Caco-2 (cell line): ENCODE measurements at places on chromosomes 3 and 15. TPM values are rescaled to one million over a fixed set of nuclear protein-coding genes. Genes with fewer than 3 reads are reported as not detected.
A peak's percentile ranks its signal among the peaks of the same experiment; 100 is the strongest.

- DNase-seq = no peak
- peaks cover 16% of the 10 kb centered on the region for H3K4me1 ChIP-seq
- H3K4me3 ChIP-seq = no peak overlapping the region
- no peaks in the 10 kb centered on the region for H3K27me3 ChIP-seq
These were observed 12.5 kb upstream of the TRAK1 start for GRCh38 chr3:42078677-42079076.

- H3K27ac ChIP-seq = no peak overlapping the region
- H3K4me1 ChIP-seq = peaks cover 6% of the 10 kb centered on the region; the same call in 1 of the 2 replicates
- no peaks in the 10 kb centered on the region for H3K36me3 ChIP-seq
- no peaks in the 10 kb centered on the region for H3K27me3 ChIP-seq
- DNase-seq = no peak
- H3K4me3 ChIP-seq = no peak overlapping the region
These were observed 307.6 kb downstream of the ZBTB20 start for GRCh38 chr3:114839476-114839875.

- H3K27ac ChIP-seq = no peak overlapping the region
- H3K27me3 ChIP-seq = no peaks in the 10 kb centered on the region
- H3K4me3 ChIP-seq = no peak overlapping the region
These were observed 244.4 kb upstream of the C2CD4B start for GRCh38 chr15:62409466-62409865.

DNA sequence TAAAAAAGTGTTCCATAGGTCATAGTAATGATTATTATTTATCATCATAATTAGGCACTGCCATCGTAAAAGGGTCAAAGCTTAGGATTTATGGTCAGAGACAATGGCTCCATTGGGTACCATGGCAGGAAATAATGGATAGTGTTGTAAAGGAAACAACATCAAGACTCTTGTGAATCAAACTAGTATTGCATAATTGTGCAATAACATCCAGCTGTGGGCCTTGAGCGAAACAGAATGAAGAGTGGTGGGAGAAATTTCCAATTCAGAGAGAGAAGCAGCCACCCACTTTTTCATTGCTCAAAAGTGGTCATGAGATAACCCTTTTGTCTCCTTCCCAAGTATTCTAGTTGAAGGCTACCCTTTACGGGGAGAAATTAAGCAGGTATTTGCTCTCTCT lies 61.7 kb downstream of the ALDH1A2 start:
- no peaks in the 10 kb centered on the region for H3K36me3 ChIP-seq
- H3K27me3 ChIP-seq = no peaks in the 10 kb centered on the region
- H3K4me3 ChIP-seq = no peak overlapping the region
- H3K4me1 ChIP-seq = no peaks in the 10 kb centered on the region
- no peak overlapping the region for H3K27ac ChIP-seq

DNA sequence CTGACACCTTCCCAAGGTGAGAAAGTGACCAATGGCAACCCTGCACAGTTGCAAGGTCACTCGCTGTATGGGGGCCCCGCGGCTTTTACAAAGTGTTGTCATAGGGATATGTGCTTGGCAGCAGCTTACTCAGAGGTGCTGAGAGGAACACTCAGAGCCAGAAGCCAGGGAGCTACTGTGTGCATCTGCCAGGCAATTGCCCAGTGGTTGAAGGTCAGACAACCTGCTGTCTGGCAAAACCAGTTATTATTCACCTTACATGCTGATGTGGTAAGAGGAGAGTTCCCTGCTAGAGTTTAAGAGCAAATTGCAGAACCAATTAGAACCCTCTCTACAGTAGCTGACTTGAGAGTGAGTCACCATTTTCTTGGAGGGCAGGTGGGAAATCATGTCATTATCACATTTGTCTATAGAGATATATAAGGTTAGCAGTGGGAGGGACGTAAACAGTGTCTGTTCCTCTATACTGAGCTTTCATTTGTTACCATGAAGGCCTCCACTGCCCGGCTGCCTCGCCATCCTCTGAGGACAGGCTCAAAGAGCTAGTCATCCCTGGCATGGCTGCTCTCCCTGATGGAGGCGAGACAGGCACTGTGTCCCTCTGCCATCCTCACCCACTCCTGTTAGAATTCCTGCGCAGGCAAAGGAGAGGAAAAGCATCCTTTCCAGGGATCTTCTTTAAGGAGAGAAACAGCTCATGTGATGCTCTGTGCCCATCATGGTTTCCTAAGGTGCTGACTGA lies 274.4 kb downstream of the PLCL2 start:
- no peak overlapping the region for H3K4me3 ChIP-seq
- H3K27me3 ChIP-seq = no peaks in the 10 kb centered on the region
- DNase-seq = no peak

GRCh38 chr3:150114873-150115540 lies 144.3 kb upstream of the PFN2 start:
- H3K4me3 ChIP-seq = no peak overlapping the region
- H3K36me3 ChIP-seq = no peaks in the 10 kb centered on the region
- no peaks in the 10 kb centered on the region for H3K27me3 ChIP-seq
- H3K27ac ChIP-seq = no peak overlapping the region

Gene GPR62
- not detected in 2 replicates for total RNA-seq

GRCh38 chr3:125594125-125594524 lies 1.2 kb downstream of the OSBPL11 start:
- no peaks in the 10 kb centered on the region for H3K27me3 ChIP-seq
- peak overlapping the region; percentile 92 for H3K27ac ChIP-seq
- H3K4me3 ChIP-seq = peak overlapping the region; percentile 72
- no peak for DNase-seq
- H3K36me3 ChIP-seq = no peaks in the 10 kb centered on the region

DNA sequence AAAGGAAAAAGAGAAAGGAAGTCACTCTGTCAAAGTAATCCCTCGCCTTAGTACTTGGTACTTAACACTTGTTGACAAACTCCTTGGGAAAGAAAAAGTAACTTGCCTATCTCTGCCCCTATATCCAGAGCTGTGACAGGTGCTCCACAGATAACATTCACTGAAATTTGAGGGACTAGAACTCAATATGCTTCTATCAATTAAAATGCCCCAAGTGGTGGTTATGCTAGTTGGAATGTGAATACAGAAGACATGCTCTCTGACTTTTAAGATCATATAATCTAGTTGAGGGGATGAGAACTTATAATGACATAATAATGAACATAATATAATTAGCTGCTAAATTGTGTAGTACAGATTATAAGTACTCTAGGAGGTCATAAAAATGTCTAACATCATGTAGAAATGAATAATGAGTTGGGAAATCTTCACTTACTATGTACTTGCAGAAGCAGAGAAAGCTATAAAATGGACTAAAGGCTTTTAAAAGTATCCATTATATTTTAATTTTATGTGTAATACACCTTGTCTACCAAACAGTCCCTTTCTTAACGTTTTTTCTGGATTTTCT lies 153.1 kb upstream of the CCDC54 start:
- H3K4me1 ChIP-seq = no peaks in the 10 kb centered on the region
- DNase-seq = no peak
- H3K36me3 ChIP-seq = no peaks in the 10 kb centered on the region
- no peaks in the 10 kb centered on the region for H3K27me3 ChIP-seq
- H3K4me3 ChIP-seq = no peak overlapping the region
- H3K27ac ChIP-seq = no peak overlapping the region

DNA sequence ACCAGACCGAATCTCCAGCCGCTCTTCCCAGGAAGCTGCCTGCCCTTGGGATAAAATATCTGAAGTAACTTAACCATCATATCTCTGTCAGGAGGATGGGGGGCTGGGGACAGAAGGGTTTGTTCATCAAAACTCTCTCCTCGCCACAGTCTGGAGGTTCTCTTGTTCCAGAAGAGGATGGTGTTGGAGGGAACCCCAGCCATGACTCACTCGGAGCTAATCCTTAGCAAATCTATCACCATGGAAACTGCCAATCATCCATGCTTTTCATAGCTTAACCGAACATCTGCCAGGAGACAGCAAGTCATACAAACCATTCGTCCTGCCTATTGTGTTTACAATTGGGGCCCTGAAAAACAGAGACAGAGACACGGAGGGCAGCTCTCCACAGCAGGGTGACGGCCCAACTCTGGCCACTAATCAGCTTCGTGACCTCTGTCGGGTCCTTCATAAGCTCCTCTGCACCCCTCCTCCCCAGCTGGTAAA lies 73.8 kb upstream of the HEG1 start:
- H3K27ac ChIP-seq = peak overlapping the region; percentile 60
- no peaks in the 10 kb centered on the region for H3K27me3 ChIP-seq
- H3K4me1 ChIP-seq = peaks cover 18% of the 10 kb centered on the region
- DNase-seq = peak; percentile 69
- H3K36me3 ChIP-seq = no peaks in the 10 kb centered on the region

DNA sequence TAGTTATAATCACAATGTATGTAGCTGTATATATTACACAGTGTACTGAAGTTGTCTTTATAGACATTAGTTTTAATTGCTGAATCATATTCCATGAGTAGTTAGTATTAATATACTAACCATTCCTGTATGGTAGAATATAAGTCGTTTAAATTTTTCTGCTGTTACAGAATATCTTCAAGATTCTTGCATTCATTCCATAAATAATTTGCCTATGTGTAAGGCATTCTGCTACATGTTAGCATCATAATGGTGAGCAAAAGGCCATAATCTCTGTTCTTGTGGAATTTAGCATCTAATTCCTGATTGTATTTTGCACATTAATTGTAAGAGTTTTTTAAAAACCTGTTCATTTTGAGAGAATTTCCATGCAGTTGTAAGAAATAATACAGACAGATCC lies 14.1 kb downstream of the GYG1 start:
- no peak overlapping the region for H3K4me3 ChIP-seq
- H3K27me3 ChIP-seq = no peaks in the 10 kb centered on the region
- DNase-seq = no peak
- H3K36me3 ChIP-seq = no peaks in the 10 kb centered on the region; the same call in 1 of the 2 replicates

DNA sequence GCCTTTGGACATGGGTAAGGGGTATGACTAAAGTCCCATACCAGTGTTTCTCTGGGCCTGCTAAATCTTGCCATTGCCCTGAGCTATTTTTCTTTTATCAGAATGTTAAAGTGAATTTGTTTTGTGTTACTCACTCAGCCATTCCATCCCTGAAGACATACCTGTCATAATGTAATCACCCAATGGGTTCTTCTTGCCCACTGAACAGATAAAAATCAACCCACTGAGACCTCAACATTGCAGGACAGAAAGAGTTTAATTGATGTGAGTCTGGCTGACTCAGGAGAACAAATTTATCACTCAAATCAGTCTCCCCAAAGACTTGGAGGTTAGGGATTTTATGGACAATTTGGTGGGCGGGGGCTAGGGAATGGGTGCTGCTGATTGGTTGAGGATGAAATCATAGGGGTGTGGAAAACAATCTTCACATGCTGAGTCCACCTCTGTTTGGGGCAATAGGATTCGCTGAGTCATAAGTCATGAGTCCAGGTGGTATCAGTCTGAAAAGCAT lies 47.4 kb downstream of the ILDR1 start:
- H3K27me3 ChIP-seq = no peaks in the 10 kb centered on the region
- no peaks in the 10 kb centered on the region for H3K36me3 ChIP-seq
- no peak overlapping the region for H3K4me3 ChIP-seq
- peaks cover 12% of the 10 kb centered on the region; the same call in 1 of the 2 replicates for H3K4me1 ChIP-seq
- no peak for DNase-seq

DNA sequence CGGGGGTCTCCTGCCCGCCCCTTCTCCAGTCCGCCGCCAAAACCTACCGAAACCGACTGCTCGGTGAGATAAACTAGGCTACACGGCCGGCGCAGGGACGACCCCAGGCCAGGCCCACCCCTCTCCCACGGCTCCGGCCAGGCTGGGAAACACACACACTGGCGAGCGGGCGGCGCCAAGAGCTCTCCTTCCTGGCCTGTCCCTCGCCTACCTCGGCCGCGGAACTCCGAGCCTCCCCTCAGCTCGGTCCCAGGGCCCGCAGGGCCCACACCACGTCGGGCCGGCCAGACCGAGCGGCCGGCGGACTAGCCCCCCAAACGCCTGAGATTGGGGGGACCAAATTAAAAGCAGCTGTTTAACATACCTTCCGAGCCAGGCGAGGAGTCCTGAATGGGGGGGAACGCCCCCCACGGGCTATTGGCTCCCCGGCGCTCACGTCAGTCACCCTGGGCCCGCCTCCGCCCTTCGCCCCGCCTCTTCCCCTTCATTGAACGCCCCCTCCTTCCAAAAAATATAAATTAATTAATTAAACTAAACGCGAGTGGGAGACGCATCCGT lies 4.0 kb upstream of the SIN3A start:
- H3K4me1 ChIP-seq = peaks cover 31% of the 10 kb centered on the region
- H3K36me3 ChIP-seq = no peaks in the 10 kb centered on the region
- peak overlapping the region; percentile 78 for H3K4me3 ChIP-seq
- H3K27me3 ChIP-seq = no peaks in the 10 kb centered on the region
- peak; percentile 78 for DNase-seq

DNA sequence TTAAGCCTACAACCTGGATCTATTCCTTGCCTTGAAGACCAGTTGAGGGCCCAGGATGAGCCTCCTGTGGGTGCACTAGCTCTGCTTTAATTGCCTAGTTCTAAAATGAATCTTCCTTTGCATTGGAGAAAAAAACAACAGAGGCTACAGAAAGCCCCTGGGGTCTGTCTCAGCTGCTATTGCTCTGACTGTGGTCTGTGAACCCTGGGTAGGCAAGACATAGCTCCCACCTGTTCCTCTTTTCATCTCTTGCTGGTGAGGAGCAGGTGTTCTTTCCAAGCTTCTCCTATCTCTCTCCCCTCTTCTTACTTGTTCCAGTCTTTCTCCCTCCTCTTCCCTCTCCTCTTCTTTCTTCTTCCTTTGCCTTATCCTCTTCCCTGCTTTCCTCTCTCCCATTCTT lies 28.8 kb downstream of the RBP2 start:
- H3K36me3 ChIP-seq = no peaks in the 10 kb centered on the region
- no peaks in the 10 kb centered on the region for H3K4me1 ChIP-seq
- H3K27ac ChIP-seq = no peak overlapping the region
- H3K4me3 ChIP-seq = no peak overlapping the region

DNA sequence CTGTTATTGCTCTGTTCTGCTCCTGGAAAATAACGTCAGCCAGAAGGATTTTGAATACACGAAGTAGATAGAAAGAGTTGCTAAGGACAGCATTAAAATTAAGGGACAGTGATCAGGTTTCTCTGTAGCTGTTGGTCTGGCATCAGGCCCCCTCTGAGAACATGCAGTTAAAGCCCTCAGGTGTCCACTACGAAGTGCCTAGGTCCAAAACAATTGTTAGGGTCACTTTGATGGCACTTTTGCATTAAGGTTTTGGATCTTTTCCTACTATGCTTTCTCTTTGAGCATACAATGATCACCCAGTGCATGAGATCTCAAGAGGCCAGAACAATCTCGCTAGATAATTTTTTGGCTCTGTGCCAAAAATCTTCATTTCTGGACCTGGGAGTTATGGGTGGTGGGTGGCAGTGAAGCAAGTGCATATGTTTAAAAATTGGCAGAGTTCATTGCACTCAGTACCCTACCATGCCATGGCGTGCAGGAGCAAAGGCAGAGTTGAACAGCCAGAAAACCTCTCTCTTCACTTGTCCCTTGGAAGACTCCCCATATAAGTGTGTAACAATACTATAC lies 797.6 kb downstream of the ROBO2 start:
- H3K4me1 ChIP-seq = no peaks in the 10 kb centered on the region
- H3K27me3 ChIP-seq = no peaks in the 10 kb centered on the region
- no peak overlapping the region for H3K27ac ChIP-seq
- H3K36me3 ChIP-seq = no peaks in the 10 kb centered on the region

Gene PLSCR5
- total RNA-seq = 0.26 TPM in 1 of 2 replicates, not detected in the other

- no peak for DNase-seq
- no peaks in the 10 kb centered on the region for H3K27me3 ChIP-seq
- H3K27ac ChIP-seq = peak overlapping the region; percentile 91
- H3K4me3 ChIP-seq = peak overlapping the region; percentile 94
- H3K4me1 ChIP-seq = 0 out of 2 replicates have a peak, but pooled peaks cover 6% of the 10 kb centered on the region
- H3K36me3 ChIP-seq = no peaks in the 10 kb centered on the region
These were observed 25.8 kb upstream of the MTHFS start for GRCh38 chr15:79922512-79923078.

Gene LRRC2
- total RNA-seq = 0.21 and 0.27 TPM in 2 replicates

Gene SIAH2
- 25.6 and 31.8 TPM in 2 replicates for total RNA-seq
